ENCODE measurements at places on chromosomes 2 and 18.

- no peak for DNase-seq
Measured at GRCh38 chr2:199460101-199460671, 2.4 kb upstream of the SATB2 start.

GRCh38 chr2:106158131-106158530, 36.0 kb downstream of the UXS1 start:
- no peak for DNase-seq

DNA sequence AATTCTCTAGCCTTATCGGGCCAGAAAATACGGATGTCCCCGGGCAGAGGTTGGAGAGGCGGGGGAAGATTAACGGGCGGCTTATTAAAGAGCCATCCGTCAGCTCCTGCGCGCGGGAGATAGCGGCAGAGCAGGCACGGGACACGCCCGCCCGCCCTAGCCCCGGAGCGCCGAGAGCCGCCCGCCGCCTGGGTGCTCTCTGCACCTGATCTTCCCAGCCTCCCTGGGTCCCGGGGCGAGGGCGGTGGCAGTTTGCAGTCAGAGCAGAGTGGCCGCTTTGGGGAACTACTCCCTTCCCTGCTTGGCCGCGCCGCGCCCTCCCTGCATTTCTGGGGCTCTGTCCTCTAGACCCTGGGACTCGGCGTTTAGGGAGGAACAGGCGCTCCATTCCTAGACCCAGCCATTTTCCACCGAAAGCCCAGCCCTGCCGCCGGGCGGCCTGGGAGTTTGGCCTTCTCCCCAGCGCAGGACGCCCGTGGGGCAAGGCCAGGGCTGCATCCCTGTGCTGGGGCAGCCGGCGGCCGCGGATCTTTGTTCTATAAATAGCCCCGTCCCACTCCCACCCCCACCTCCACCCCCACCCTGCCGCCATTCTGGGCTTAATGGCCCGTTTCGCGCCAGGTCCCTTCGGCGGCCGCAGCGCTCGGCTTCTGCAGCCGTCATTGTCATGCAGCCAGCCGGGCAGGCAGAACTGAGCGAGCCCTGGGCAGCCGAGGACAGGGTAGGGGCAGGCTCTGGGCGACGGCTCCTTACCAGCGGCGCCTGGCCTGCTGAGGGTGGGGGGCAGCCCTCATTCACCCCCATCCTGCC, 6.6 kb downstream of the GAD1 start:
- no peak for DNase-seq

DNA sequence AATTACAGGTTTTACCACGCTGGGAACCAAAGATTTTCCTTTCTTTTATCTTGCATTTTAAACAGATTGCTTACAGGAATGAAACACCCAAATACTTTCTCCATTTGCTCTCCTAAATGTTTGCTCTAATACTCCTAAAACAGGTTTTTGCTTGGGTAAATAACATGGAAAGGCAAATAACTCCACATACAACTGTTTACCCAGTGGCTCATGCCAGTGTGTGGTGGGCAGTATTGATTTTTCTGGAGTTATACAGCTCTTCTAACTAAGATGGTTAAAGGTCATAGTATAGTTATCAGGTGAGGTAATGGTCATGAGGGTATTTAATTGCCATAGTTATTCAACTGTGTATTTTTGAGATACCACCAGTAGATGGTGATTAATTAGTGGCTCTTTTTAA, 61.2 kb upstream of the RAB27B start:
- DNase-seq: no peak

DNA sequence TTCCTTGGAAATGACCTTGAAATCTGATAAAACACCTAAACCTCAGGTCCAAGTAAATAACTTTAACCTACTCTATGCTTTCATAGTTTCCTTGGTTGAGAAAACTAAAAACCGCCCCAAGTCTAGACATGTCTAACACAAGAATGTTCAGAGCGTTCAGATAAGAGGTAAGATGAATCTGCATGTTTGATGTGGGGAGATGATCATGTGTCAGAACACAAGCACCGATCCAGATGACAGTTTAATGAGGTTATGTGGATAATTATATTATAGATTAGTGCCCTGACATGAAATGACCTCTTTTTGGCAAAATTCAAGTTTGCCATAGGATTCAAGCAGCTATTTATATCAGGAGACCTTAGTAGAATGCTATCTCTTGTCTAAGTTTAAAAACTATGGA, 729.8 kb upstream of the SOX11 start:
- no peak for DNase-seq

GRCh38 chr2:179285060-179285459, 20.4 kb upstream of the SESTD1 start:
- DNase-seq: no peak

- no peak for DNase-seq
Measured at GRCh38 chr2:74504591-74504990, 2.9 kb downstream of the PCGF1 start.

DNA sequence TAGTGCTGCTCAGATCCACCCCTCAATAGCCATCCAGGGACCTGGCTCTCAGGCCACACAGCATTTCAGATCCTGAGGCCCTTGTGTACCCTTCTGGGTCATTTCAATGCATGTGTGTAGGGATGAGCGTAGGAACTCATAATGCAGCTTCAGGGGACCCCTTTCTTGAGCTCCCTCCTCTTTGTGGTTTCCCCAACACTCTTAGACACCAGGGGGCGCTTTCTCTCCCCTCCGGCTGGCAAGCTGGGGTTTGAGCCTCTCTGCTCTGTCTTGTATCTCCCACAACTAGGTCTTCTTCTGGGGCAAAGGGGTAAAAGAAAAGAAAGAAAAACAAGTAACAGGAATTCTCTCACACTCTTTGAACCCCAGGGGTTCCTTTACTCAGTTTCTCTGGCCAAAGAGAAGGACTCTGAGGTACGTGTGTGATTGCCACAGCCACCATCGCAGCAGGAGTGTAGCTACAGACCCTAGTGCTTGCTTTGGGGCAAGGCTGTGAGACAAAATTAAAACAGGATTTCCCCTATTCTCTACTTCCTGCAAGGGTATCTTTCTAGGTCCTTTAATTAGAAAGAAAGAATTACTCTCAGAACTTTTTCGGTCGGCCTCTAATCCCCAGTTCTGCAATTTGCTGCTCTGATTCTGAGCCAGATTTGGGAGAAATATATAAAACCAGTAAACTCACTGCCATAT, 38.0 kb downstream of the CABYR start:
- peak; percentile 3 for DNase-seq

DNA sequence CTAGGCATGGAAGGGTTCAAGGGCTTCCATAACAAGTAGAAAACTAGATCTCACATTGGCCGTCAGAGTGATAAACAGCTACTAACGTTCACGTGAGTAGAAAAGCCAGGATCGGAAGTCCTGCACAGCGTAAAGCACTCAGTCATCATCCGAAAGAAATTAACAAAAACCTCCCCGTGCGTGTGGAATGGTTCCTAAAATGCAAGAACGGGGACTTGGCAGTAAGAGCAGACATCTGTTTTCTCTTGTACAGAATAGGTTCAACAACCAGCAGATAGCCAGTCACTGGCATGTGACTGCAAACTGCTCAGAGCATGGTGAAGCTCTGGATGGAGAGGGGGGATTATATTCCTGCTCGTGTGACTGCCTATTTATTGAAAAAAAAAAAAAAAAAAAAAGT, 106.9 kb upstream of the ITGB6 start:
- DNase-seq: no peak

- DNase-seq: no peak
Measured at GRCh38 chr2:237433920-237434676, 20.1 kb upstream of the COL6A3 start.

- DNase-seq: no peak
Measured at GRCh38 chr2:142981756-142982155, 104.3 kb downstream of the KYNU start.

- no peak for DNase-seq
Measured at GRCh38 chr18:55179425-55179824, 220.2 kb upstream of the CCDC68 start.

- no peak for DNase-seq
Measured at GRCh38 chr2:173524256-173524955, 169.7 kb downstream of the CDCA7 start.

DNA sequence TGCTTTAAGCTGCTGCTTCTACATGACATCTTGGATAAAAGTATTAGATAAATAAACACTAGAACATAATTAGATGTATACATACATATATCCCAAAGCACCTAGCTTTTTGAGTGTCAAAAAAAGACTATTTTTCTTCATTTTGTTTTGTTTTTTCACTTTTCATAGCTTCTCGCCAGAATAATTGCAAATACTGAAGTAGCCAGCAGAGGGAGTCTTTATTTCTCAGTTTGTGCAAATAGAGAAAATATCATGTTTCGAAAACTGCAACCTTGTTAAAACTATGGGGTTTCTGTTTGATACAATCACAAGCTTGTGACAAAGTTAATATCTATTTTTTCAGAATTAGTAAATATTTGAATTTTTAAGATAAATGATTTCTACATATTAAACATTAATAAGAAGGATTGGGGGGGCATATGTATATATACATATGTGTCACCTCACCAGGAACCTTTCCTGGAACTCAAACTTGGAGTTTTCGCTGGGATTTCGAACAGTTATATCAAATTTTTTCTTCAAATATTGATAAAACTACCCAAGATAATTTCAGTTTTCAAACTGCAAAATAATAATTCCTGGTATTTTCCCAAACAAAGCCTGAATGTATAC, 61.0 kb downstream of the GRB14 start:
- no peak for DNase-seq

DNA sequence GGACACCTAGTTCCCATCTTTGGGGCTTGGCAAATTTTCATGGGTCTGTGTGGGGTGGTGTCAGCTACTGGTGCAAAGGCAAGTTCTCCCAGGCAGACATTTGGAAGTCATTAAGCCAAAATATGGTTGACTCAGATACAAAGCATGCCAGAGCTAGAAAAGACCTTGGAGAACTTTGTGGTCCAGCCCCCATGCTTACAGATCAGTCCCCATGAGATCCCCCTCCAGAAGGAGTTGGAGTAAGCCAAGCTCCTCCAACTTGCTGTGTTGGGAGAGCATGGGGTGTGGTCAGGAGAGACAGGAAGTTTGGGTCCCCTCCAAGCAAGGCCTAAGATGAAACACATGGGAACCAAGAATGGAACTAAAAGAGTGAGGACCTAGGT, 224.5 kb downstream of the CYP26B1 start:
- no peak for DNase-seq

- no peak for DNase-seq
Measured at GRCh38 chr2:112684415-112684775, 36.4 kb upstream of the NT5DC4 start.

DNA sequence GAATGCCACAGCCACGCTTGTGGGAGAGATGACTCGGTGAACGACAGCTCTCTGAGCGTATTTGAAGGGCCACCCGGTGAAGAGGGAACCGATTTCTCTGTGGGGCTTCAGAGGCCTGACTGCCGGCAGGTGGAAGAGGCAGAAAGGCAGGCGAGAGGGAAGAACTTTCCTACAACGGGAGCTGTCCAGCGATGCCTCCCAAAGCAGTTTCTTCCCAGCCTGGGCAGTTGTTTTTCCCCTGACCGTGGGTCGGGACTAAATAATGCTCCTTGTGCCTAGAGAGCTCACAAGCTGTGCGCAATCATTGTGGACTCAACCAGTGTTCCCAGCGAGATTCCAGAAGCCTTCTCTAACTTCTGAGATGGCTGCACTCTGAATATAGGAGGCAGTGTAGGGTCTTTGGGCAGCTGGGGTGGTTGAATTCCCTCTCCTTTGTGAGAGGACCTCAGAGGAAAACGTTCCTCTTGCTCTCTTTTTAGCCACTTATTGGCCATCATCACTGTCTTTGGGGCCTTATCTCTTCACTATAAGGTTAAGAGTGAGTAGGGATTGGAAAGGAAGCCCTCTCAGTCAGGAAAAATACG, 710 bp downstream of the SEC11C start:
- DNase-seq: no peak

DNA sequence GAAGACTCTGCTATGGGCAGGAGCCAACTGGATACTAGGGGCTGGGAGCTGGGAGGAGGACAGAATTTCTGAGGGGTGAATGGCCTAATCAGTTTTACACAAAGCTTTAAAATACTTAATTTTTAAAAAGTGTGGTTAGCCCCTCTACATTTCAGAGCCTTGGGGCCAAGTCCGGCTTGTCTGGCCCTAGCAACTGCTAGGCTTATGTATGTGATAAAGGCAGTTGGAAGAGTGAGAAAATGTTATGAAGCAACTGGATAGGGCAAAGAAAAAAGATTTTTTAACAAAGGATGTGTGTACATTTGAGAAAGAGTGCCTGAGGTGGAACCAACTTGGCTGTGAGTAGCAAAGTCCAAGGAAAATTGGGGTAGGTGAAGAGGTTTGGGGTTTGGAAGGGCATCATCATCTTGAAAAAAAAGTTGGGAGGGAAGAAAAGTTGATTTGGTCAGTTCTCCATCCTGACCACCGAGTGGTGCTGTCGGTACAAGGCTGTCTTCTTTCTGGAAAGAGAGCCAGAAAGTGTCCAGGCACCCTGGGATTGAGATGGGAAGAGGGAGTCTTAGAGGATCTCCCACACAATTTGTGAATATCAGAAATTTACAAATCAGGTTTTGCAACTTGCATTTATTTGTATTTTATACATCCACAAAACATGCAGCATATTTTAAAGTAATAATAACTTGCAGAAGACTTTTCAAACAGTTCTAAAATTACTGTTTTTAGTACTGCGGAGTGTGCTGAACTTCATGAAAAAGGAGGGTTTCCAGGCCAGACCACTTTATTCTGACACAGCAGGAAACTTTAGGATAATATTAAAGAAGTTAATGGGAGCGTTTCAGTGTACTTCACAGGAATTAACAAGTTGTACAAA, 10.5 kb upstream of the CDK15 start:
- no peak for DNase-seq

DNA sequence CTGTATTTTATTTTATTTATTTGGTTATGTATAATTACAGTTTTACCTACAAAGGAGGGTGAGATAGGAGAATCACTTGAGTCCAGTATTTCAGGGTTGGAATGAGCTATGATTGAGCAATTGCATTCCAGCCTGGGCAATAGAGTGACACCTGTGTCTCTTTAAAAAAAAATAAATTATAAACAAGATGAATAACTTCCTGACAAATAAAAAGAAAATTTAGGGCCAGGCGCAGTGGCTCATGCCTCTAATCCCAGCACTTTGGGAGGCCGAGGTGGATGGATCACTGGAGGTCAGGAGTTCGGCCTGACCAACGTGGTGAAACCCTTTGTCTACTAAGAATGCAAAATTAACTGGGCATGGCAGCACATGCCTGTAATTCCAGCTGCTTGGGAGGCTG, 17.3 kb downstream of the MTA3 start:
- DNase-seq: no peak

DNA sequence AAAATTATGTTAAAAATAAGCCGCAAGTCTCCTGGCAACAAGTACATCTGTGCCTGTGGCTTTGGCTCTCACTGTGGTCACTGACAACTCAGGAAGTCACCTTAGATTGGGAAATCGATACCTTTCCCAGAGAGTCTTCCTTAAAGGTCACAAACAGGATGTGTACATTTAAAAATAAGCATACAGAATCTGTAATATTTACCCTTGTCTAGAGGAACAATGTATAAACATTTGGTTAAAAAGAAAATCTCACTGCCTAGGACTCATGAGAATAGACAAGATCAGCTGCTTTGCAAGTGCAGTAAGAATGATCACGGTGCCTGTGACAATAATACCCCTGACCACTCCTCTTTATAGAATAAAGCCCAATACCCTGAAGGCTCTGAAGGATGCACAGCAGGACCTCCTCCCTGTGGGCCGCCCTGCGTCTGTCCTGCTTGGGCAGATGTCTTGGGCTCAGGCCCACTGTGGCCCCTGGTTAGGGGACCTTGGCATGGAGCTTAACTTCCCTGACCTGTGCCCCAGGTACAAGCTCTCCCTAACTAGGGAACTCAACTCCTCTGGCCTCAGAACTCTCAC, 98.0 kb upstream of the MGAT4A start:
- no peak for DNase-seq

Data from naive thymus-derived CD8-positive, alpha-beta T cell (primary cell).